ENCODE measurements at places on chromosomes 4 and X. TPM values are rescaled to one million over a fixed set of nuclear protein-coding genes. Genes with fewer than 3 reads are reported as not detected.

DNA sequence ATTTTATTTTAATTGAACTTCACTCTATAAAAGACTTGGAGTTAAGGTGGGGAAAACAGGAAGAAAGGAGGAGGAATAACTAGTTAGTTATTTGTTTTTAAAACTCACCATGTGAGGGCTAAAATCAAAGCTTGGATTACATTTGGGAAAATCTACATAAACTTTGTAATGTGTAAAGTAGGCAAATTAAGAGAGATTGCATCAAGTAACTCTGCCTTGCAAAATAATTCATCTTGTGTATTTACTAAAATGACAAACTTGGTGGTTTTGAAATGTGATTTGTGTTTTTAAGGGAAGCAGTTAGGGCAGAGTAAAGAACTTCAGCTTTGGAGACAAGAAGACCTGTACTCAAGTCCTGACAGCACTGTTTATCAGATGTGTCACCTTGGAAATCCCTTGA is 43.3 kb upstream of the RASSF6 start:
- no peaks in the 10 kb centered on the region for H3K36me3 ChIP-seq
- DNase-seq = no peak
- no peaks in the 10 kb centered on the region for H3K4me1 ChIP-seq
- H3K27me3 ChIP-seq = no peaks in the 10 kb centered on the region
- no peak overlapping the region for H3K27ac ChIP-seq

The SORCS2 gene
- not detected for total RNA-seq

The MAGEA12 gene
- not detected for total RNA-seq

DNA sequence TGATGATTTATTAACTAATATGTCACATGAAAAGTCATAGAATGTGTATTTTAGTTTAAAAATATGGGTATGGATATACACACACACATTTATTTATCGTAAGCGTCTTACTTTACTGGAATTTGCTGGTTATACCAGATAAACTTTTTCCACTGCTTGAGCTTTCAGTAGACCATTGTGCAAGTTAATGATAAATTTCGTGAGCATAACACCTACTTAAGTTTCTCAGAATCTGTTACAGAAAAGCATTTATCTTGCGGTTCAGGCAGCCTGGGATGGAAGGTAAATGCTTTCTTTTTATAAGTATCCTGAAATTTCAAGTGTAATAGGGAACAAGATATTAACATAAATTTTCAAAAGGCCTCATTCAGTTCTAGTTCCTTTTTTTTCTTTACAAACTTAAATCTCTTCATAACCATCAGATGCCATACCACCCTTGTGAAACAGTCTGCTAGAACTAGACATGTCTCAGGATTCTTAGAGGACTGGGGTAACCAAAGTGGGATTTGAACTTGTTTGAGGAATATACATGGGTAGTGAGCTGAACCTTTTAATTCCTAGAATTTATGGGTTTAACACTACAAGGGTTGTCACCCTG is 27.7 kb downstream of the ATP7A start:
- H3K27ac ChIP-seq = no peak overlapping the region
- no peaks in the 10 kb centered on the region for H3K36me3 ChIP-seq
- no peaks in the 10 kb centered on the region for H3K27me3 ChIP-seq
- H3K4me3 ChIP-seq = no peak overlapping the region

The MAGEB17 gene
- 0.21 TPM for total RNA-seq

GRCh38 chrX:92247076-92247475 is 467.9 kb downstream of the PCDH11X start:
- H3K4me3 ChIP-seq = no peak overlapping the region
- H3K27me3 ChIP-seq = no peaks in the 10 kb centered on the region
- H3K4me1 ChIP-seq = no peaks in the 10 kb centered on the region
- H3K27ac ChIP-seq = no peak overlapping the region
- no peaks in the 10 kb centered on the region for H3K36me3 ChIP-seq
- no peak for DNase-seq

GRCh38 chr4:141654098-141654497 is 17.7 kb downstream of the IL15 start:
- H3K27ac ChIP-seq = no peak overlapping the region
- no peak for DNase-seq
- H3K36me3 ChIP-seq = no peaks in the 10 kb centered on the region
- H3K4me3 ChIP-seq = no peak overlapping the region
- H3K27me3 ChIP-seq = no peaks in the 10 kb centered on the region
- peaks cover 6% of the 10 kb centered on the region for H3K4me1 ChIP-seq

The TEX13D gene
- 0.15 TPM for total RNA-seq

DNA sequence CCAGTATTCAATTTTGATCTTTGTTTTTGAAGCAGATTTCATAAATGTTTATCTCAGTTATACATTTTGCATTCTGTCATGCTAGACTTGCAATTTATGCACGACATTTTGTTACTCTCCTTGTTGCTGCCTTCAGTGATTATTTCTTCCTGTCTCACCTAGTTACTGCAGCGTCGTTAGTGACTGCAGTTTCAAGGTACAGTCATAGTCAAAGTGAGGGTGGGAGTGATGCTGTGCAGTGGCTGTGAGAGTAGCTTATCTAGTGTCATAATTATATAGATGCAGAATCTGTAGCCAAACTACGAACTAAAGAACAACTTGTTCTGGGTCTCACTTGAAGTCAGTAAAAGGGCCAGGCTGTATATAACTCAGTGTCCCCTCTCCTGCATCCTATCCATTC is 69.8 kb downstream of the GPR101 start:
- H3K27ac ChIP-seq = no peak overlapping the region
- no peaks in the 10 kb centered on the region for H3K27me3 ChIP-seq
- no peak overlapping the region for H3K4me3 ChIP-seq

DNA sequence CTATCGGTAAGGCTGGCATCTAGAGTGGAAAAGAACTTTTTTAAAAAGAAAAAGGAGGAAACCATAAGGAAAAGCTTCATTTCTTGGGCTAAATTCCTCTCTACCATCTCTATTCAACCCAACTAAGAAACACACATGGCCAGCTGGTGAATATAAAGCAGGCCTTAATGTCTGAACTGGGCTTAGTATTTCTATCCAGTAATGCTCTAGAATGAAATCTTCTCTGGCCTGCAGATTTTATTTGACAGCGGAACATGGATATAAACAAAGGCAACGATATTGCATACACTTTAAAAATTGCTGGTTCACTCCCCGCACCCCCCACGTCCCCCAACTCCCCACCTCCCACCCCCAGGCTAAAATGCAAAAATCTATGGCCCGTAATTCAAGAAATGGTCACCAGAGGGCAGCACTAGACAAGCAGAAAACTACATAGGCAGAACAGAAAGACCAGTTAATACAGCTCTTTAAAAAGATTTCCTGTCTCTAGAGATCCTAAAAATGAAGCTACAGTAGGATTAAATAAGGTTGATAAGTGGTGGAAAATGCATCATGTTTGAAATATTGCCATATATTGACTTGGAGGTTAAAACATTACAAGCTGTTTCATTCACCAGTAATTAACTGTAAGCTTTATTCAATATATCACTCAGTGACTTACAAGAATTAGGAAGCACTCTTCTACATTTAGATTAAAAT is 155.2 kb upstream of the GALNT7 start:
- no peak overlapping the region for H3K4me3 ChIP-seq
- DNase-seq = peak; percentile 9
- H3K4me1 ChIP-seq = no peaks in the 10 kb centered on the region
- no peaks in the 10 kb centered on the region for H3K27me3 ChIP-seq

- no peak overlapping the region for H3K4me3 ChIP-seq
- H3K27me3 ChIP-seq = no peaks in the 10 kb centered on the region
Measured at GRCh38 chr4:15526924-15527592, 57.4 kb downstream of the CC2D2A start.

GRCh38 chr4:40065010-40065409 is 8.4 kb downstream of the N4BP2 start:
- H3K27ac ChIP-seq = no peak overlapping the region
- no peak overlapping the region for H3K4me3 ChIP-seq
- H3K36me3 ChIP-seq = no peaks in the 10 kb centered on the region
- no peaks in the 10 kb centered on the region for H3K27me3 ChIP-seq
- DNase-seq = no peak

DNA sequence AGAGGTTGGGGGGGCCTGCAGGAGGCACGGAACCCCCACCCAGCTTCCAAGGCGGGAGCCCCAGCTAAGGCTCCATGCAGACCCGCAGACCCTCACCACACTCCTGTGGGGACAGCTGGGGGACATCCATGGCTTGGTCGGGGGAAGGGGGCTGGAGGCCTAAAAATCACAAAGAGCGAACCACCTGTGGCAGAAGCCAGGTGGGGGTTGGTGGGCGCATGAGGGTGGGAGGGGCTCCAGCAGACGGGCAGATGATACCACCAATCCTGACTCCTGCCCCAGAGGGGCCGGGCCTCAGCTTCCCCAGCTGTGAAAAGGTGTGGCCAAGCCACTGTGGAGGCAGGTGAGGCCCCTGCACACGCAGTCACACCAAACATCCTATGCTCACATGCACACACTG is 111.6 kb downstream of the FAM53A start:
- no peaks in the 10 kb centered on the region for H3K4me1 ChIP-seq
- H3K36me3 ChIP-seq = no peaks in the 10 kb centered on the region

DNA sequence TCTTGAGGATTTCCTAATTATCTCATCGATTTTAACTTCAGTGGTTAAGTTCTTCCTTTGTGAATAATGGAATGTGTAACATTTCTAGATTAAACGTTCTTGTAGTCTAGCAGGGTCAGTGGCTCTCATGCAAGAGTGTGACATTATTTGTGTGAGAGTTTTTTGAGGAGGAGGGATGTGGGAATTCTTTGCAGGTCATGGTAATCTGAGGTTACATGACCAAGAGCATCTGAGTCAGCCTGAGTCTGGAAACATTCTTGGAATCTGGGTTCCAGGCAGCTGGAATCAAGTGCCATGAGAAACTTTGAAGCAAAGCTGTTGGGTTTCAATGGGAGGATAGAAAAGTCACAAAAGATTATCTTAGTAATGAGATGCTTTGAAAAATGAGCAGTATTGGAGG is 49.5 kb downstream of the GK start:
- H3K4me3 ChIP-seq = no peak overlapping the region
- no peaks in the 10 kb centered on the region for H3K36me3 ChIP-seq
- DNase-seq = no peak
- no peaks in the 10 kb centered on the region for H3K27me3 ChIP-seq
- H3K27ac ChIP-seq = no peak overlapping the region
- H3K4me1 ChIP-seq = no peaks in the 10 kb centered on the region

Data from GM12878 (cell line).